ENCODE measurements at places on chromosomes 16 and 17.

- peak; percentile 33 for DNase-seq
These were observed 2.2 kb downstream of the HSD17B2 start for GRCh38 chr16:82037251-82037650.

DNA sequence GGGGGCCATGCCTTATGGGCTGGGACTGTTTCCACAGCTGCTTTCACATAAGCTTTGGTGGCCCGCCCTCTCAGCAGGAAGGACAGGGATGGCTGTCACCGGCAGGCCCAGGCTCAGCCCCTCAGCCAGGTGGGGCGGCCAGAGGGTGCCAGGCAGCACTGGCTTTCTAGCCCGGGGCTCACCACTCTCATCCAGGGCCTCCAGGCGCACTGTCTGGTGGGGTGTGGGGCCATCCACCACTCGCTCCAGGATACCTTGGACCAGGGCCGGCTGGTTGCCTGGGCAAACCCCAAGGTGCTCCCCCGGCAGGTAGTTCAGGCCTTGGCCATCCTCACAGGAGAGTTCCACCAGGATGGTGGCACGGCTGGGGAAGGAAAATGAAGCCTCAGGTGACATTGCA is 35.0 kb downstream of the NOS2 start:
- DNase-seq = no peak

DNA sequence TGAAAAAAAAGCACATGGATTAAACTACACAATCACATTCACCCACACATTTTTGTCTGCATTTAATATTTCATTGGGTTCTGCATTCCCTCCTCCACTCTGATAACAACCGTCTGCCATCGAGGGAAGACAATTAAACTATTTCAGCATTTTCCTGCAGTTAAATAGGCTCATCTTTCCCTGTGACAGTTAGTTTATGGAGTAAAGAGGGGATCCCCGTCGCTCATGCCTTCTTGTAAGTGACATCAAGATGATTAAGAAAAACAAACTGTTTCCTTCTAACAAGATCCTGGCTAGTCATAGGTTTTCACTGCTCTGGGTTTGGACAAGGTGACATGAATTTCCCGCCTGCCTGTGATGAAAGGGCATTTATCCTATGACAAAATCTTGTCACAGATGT is 98.0 kb upstream of the DYNLRB2 start:
- no peak for DNase-seq

- no peak for DNase-seq
These were observed 877.4 kb upstream of the GOT2 start for GRCh38 chr16:59611556-59611955.

- no peak for DNase-seq
These were observed 12.8 kb downstream of the XYLT1 start for GRCh38 chr16:17457997-17458396.

GRCh38 chr17:76137001-76137350 is 4.1 kb downstream of the FOXJ1 start:
- no peak for DNase-seq

DNA sequence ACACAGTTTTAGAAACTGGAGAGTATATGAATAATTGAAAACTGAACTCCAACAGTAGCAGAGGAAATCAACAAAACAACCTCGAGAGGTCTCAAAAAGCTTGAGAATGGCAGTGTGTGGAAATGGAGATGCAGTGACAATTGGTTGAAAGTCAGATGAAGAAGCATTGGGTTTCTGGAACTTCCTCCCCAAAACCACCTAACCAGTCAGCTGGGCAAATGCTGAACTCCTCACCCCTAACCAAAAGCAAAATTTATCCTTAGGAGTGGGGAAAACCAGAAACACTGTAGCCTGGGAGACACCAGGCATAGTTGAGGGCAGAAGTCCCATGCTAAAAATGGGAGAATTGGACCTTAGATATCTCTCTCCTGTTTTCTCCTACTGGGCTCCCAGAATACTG is 109.9 kb downstream of the TANC2 start:
- DNase-seq = no peak

- no peak for DNase-seq
These were observed 98.3 kb downstream of the MSI2 start for GRCh38 chr17:57354673-57355072.

GRCh38 chr17:68695659-68696058 is 94.5 kb upstream of the FAM20A start:
- DNase-seq = no peak

DNA sequence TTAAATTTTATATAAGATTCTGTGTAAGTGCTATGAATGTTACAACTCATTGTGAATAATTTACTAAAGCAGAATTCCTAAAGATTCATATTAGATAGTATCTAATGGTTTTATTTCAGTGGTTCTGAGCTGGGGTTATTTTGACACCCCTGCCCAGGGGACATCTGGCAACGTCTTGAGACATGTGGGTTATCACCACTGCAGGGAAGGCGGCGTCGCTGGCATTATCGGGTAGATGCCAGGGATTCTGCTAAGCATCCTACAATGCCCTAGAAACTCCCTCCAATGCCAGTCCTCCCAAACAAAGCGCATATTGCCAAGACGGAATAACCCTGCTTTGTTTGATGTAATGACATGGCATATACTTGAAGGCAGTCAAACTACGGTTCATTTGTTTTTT is 372.3 kb upstream of the ZFHX3 start:
- DNase-seq = no peak

GRCh38 chr16:27314161-27314723 is 468 bp downstream of the IL4R start:
- peak; percentile 89 for DNase-seq

DNA sequence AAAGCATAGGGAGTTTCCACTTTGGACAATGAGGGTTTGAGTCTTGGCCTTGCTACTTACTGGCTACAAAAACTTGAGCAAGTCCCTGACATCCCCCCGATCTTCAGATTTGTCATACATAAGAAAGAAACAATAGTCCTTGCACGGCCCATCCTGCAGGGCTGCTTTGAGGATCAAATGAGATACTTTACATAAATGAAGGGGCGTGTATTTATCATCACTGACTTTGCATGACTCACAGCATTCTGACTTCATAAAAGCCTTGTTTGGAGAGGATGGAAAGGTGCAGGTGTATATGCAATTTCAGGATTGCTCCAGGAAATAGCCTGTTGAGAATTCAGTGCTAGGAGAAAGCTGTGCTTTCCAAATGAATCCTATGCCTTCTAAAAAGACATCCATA is 465.0 kb upstream of the MAF start:
- no peak for DNase-seq

GRCh38 chr16:85984947-85985451 is 86.0 kb downstream of the IRF8 start:
- DNase-seq = no peak

- no peak for DNase-seq
These were observed 54.0 kb upstream of the COX10 start for GRCh38 chr17:14015271-14015670.

GRCh38 chr17:81918832-81919545 is 1.0 kb upstream of the SIRT7 start:
- DNase-seq = no peak

- no peak for DNase-seq
These were observed 46.7 kb downstream of the FOXL1 start for GRCh38 chr16:86625029-86625428.

DNA sequence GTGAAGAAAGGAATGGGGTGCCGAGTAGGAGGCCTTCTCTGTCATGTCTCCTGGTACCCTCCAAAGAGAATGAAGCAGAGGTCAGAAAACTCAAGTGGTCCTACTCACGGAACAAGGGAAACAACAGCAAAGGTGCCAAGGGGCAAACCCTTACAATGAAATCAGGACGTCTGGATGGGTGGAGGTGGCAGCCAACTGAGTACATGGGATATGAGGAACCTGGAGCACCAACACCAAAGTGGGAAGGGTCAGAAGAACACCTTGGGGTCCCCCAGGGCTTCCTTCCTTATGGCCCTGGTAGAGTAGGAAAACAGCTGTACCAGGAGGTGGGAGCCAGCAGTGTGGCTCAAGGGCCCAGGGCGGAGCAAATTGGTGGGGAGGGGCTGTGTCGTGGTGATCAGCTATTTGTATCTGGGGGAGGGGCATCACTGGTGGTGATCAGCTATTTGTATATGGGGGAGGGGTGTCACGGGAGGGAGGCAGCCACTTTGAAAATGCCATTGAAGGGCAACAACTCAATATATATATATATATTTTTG is 643 bp downstream of the HIGD1B start:
- no peak for DNase-seq

DNA sequence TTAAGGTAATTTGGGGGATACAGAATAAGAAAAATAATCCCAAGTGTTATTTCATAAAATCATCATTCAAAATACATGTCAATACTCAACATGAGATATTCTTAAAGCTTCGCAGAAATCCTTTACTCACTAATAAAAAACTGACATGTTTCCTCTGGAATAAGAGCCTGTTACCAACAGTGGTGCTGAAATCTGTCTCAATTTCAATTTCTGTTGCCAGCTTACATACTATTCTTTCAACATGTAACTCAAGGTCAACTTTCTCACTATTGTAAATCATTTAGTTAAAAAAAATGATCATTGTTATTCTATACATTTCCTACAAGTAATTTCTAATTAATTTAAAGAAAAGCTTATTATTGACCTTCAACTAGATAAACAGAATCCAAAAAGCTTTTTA is 67.9 kb downstream of the CEP95 start:
- no peak for DNase-seq

- DNase-seq = no peak
These were observed 1.1 kb downstream of the ASGR2 start for GRCh38 chr17:7113273-7114071.

- DNase-seq = no peak
These were observed 6.2 kb downstream of the TMEM97 start for GRCh38 chr17:28325211-28325610.

DNA sequence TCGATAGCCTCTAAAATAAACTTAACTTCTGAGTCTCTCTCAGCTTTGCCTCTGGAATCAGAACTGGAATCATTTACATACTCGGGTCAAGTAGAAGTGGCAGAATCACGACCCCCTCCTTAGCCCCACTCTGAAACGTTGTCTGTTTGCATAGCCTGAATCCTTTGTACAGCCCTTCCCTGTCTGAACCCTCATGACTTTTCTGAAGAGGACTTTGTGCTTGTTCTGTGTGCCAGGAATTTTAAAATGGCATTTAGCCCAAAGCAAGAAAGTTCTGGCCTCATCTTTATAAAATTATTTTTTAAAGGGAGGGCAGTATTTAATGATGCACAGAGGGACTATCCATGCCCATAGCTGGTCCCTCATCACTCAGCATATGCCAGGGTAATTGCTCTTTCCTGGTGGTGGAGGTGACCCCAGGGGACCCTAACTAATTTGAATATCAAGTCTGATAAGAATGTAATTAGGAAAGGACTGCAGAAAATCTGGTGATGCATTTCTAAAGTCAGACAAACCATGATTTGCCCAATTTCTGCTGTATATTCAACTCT is 342.7 kb upstream of the TNRC6C start:
- DNase-seq = peak; percentile 32

DNA sequence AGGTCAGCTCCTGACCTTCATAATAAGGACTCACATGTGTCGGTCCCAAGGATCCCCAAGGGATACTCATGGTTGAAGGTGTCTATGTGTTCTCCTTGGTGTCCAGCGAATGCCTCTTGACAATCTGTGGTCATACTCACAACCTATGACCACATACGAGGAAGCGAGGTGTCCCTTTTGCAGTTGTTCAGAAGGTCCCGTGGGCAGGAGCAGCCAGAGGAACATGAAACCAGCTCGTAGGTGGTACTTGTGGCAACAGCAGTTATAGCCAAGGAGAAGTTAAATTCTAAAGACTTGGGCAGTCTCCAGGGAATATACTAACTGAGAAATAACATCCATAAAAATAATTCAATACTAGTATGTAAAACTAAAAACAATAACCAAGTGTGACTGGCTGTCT is 685.3 kb downstream of the WWOX start:
- DNase-seq = no peak
